Neural crest cell (in vitro differentiated cells): ENCODE measurements at places on chromosomes 6 and 20. TPM values are rescaled to one million over a fixed set of nuclear protein-coding genes. Genes with fewer than 3 reads are reported as not detected.

SRC gene
- total RNA-seq = 58.6 and 60.4 TPM in 2 replicates

CDH26 gene
- total RNA-seq = 0.86 and 0.89 TPM in 2 replicates

HLA-DRA gene
- 0.28 TPM in 1 of 2 replicates, not detected in the other for total RNA-seq

DNA sequence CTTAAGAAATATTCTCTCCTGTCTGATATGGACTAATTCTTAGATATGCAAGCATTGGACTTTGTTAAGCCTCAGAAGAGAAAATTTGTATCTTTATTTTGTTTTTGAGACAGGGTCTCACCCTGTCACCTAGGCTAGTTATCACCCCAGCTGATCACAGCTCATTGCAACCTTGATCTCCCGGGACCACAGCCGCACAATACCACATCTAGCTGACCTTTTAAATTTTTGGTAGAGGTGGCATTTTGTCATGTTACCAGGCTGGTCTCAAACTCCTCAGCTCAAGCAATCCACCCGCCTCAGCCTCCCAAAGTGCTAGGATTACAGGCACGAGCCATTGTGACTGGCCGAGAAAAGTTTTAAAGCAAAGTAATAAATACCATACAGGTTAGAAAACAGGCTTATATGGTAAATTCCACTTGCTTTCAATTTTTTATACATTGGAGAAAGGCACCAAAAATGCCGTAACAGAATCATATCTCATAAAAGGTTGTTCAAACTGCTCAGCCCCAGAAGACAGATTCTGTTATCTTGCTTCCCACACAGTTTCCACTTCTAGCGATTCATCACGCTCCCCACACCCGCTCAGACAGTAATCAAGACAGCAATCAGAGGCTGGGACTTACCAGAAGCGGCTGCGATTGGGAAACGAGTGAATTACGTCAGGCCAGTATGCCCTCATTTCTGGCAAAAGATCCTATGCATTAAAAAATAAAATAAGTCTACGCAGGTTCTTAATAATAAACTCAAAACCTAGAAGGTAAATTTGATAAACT is 13.8 kb downstream of the RNASET2 start:
- peaks cover 7% of the 10 kb centered on the region for H3K4me1 ChIP-seq
- no peaks in the 10 kb centered on the region for H3K27me3 ChIP-seq
- no peak overlapping the region for H3K4me3 ChIP-seq
- no peaks in the 10 kb centered on the region for H3K36me3 ChIP-seq

DNA sequence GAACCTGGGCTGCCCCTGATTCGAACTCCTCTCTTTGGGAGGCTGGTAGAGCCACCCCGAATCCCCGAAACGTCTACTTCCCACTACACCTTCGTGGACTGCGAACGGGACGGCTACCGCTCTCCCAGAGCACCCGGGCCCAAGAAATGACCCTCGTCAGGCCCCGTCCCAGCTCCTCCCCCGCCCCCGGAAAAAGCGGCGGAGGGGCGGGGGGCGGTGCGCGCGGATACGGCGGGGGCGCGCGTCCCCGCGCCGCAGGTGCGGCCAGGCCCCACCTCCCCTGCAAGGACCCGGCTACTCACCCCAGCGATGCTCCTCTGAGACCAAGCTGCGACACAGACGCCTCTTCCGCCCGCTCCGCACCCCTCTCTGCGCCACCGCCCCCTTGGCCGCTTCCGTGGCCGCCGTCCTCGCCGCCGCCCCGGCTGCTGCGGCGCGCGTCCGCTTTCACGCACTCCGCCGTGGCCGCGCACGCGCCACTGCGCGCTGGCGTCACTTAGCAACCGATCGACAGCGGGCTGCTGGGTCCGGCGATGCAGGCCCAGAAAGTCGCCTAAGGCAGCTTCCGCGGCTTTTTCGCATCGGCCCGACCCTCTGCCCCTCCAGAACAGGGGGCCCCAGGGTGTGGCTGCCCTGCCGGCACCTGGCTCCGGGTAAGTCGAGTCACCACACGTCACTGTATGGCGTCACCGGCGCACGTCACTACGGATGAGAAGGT is at the start of gene BTBD9:
BTBD9 (minus strand) TSS at position 432 of the 718 bp plus-strand sequence.
- peak within 1 kb of the TSS; percentile 84 for H3K4me3 ChIP-seq
- no peaks in the 10 kb centered on the region for H3K27me3 ChIP-seq
- no peaks in the 10 kb centered on the region for H3K36me3 ChIP-seq
- H3K4me1 ChIP-seq = peaks cover 23% of the 10 kb centered on the region

GRCh38 chr20:51183451-51183850 is 160.5 kb upstream of the KCNG1 start:
- H3K27me3 ChIP-seq = no peaks in the 10 kb centered on the region
- H3K4me3 ChIP-seq = no peak overlapping the region
- no peak for DNase-seq
- H3K27ac ChIP-seq = no peak overlapping the region

DNA sequence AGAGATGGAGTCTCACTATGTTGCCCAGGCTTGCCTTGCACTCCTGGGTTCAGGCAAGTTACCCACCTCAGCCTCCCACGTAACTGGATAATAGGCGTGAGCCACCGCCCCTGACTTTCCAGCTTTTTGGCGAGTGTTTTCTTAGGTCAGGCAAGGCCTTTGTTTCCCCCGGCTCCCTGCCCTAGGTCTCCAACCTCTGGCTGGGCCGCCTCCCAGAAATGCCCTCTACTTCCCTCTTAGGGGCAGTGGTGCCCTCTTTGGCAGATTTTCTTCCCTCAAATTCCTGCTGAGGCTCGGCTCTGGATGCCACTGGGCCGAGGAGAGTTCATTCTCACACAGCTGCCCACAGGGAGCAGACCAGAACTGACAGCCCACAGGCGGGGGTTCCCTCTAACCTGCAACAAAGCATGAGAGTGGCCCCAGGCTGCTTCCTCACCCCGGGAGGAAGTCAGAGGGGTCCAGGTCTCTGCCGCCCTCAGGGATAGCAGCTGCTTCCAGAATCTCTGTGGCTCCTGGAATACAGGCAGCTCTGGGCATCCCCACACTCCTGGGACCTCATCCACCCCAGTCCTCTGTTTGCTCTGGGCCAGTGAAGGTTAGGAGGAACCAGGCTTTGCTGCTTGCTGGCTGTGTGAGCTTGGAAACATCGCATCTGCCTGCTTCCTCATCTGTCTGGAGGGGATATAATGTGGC is 56.5 kb downstream of the TCP11 start:
- H3K27me3 ChIP-seq = no peaks in the 10 kb centered on the region
- no peaks in the 10 kb centered on the region for H3K36me3 ChIP-seq
- no peak overlapping the region for H3K27ac ChIP-seq
- no peak for DNase-seq
- H3K4me3 ChIP-seq = no peak overlapping the region

RGS17 gene
- total RNA-seq = 3.5 and 4.7 TPM in 2 replicates

HRH3 gene
- total RNA-seq = 0.75 and 0.86 TPM in 2 replicates

GRCh38 chr6:88165844-88166492 is at the start of gene CNR1:
TSS of gene CNR1 (minus strand) at chr6:88166347. CDS start at chr6:88145274, 21,073 bp downstream.
- no peaks in the 10 kb centered on the region for H3K36me3 ChIP-seq
- peak within 1 kb of the TSS; percentile 95 for H3K4me3 ChIP-seq
- DNase-seq = peak; percentile 42
- H3K27me3 ChIP-seq = peaks cover 80% of the 10 kb centered on the region
- peak within 1 kb of the TSS; percentile 59 for H3K27ac ChIP-seq

DNA sequence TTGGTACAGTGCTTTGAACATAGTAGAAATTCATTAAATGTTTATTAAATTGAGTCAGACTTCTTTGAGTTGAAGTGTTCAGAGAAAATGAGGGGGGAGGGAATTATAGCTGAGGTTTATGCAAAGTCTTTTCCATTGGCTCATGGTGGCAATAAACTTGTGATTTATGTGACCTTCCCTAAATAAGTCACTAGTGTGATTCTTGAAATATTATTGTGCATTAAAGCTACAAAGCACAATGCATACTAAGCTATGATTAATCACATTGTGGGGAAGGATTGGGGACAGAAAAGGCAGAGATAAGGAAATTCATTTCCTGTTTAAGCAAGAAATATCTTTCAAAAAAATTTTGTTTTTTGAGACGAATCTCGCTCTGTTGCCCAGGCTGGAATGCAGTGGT is 877.5 kb downstream of the TFAP2A start:
- no peaks in the 10 kb centered on the region for H3K4me1 ChIP-seq
- H3K36me3 ChIP-seq = peaks cover 2% of the 10 kb centered on the region
- no peak overlapping the region for H3K4me3 ChIP-seq
- no peaks in the 10 kb centered on the region for H3K27me3 ChIP-seq
- H3K27ac ChIP-seq = no peak overlapping the region

DNA sequence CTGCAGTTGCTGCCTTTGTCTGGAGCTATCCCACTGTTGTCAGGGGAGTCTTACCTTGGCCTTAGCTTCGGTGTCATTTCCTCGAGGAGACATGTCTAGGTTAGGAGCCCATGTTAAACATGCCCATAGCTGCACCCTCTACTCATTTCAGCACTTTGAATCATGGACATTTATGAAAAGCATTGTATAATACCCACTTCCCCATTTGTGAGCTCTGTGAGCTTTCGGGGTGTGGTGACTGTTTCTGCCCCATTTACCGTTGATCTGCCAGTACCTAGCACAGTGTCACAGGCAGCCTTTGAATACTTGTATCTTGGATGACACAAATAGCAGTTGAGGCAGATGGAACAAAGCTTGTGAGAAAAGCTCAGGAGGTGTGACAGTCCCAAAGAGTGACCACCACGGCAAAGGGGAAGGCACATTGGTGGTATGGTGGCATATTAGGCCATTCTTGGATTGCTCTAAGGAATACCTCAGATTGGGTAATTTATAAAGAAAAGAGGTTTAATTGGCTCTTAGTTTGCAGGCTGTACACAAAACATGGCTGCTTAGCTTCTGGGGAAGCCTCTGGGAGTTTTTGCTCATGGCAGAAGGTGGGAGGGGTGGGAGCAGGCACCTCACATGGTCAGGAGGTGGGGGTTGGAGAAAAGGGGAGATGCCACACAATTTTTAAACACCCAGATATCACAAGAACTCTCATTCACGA is 42.0 kb downstream of the JARID2 start:
- no peak overlapping the region for H3K4me3 ChIP-seq
- H3K27ac ChIP-seq = no peak overlapping the region
- H3K36me3 ChIP-seq = peaks cover 11% of the 10 kb centered on the region
- no peak for DNase-seq
- peaks cover 24% of the 10 kb centered on the region for H3K4me1 ChIP-seq

GRCh38 chr20:10710991-10711775 is 37.4 kb upstream of the JAG1 start:
- no peak overlapping the region for H3K27ac ChIP-seq
- no peaks in the 10 kb centered on the region for H3K27me3 ChIP-seq
- no peak overlapping the region for H3K4me3 ChIP-seq
- peaks cover 37% of the 10 kb centered on the region for H3K4me1 ChIP-seq
- H3K36me3 ChIP-seq = no peaks in the 10 kb centered on the region
- DNase-seq = no peak

BCAS1 gene
- total RNA-seq = not detected in 2 replicates

DNA sequence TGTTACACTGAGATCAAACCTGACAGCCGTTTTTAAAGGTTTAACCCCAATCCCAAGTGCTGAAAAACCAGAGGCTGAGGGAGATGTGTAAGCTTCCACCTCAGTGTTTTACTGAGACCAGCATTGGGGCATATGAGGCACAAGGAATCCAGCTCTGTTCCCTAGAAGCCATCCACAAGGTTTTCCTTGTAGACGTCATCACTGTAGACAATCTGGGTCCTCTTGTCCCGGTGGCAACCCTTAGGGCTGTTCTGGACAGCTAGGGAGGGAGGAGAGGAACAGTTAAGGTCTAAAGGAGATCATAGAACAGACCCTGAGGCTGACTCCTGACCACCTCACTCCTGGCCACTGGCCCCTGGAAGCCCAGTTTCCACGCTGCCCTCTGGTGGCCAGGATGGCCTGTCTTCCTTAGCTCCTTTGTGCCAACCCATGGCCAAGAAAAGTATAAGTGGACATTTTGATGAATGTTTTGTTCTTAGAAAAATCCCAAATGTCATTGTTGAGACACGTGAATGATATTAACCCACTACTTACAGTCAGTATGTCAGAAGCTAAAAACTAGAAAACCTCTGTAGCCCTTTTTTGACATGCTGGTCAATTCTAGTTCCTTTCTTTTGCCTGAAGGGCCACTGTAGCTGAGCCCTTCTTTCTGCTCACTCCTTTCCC is 6.4 kb downstream of the CFB start:
- H3K36me3 ChIP-seq = peaks cover 15% of the 10 kb centered on the region
- DNase-seq = peak; percentile 61

DNA sequence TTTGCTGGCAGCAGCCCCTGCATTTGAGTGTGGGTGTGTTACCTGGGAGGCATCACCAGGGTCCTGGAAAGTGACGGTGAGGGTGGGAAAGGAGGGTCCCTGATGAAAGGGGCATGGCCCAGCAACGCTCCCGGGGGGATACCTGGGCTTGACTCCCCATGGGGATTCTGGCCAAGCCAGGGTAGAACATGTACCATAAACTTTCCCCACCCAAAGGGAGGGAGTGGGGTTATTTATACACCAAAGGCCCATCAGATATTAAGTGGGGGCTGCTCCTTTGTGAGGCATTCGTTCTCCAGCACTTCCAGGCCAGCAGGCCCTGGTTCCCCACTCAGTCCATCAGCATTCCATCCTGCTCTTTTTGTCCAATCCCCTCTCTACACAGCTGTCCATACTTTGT is 20.6 kb upstream of the CCR6 start:
- H3K27me3 ChIP-seq = no peaks in the 10 kb centered on the region
- H3K4me1 ChIP-seq = no peaks in the 10 kb centered on the region
- no peak overlapping the region for H3K27ac ChIP-seq
- H3K36me3 ChIP-seq = no peaks in the 10 kb centered on the region
- H3K4me3 ChIP-seq = no peak overlapping the region

SH3BGRL2 gene
- total RNA-seq = 11.1 and 11.8 TPM in 2 replicates

GRCh38 chr20:10132387-10132786 is 86.2 kb upstream of the SNAP25 start:
- peaks cover 13% of the 10 kb centered on the region for H3K4me1 ChIP-seq
- H3K27me3 ChIP-seq = no peaks in the 10 kb centered on the region
- DNase-seq = no peak

MAN1A1 gene
- total RNA-seq = 3.0 and 3.3 TPM in 2 replicates

DNA sequence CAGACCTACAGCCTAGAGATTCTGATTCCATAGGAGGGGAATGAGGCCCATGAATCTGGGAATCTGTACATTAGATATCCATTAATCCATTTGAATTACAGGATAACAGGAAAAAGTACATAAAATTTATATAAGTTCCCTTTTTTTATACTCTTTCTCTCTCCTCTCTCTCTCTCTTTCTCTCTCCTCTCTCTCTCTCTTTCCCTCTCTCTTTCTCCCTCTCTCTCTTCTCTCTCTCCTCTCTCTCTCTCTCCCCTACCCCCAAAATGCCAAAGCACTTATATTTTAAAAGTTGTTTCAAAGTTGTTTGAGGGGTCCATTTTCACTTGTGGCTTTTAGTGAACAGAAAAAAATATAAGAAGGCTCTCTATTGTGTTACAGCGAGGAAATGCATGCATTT is 15.1 kb downstream of the TSHZ2 start:
- H3K27ac ChIP-seq = no peak overlapping the region
- H3K36me3 ChIP-seq = no peaks in the 10 kb centered on the region
- H3K27me3 ChIP-seq = no peaks in the 10 kb centered on the region
- no peak for DNase-seq
- H3K4me1 ChIP-seq = peaks cover 2% of the 10 kb centered on the region
